COR-L47 (cell line): ENCODE measurements at places on chromosomes 2 and 18.

- no peak for DNase-seq
Measured at GRCh38 chr2:167595839-167596471, 651.4 kb downstream of the STK39 start.

GRCh38 chr2:239212121-239212928 is 188.5 kb downstream of the HDAC4 start:
- no peak for DNase-seq

DNA sequence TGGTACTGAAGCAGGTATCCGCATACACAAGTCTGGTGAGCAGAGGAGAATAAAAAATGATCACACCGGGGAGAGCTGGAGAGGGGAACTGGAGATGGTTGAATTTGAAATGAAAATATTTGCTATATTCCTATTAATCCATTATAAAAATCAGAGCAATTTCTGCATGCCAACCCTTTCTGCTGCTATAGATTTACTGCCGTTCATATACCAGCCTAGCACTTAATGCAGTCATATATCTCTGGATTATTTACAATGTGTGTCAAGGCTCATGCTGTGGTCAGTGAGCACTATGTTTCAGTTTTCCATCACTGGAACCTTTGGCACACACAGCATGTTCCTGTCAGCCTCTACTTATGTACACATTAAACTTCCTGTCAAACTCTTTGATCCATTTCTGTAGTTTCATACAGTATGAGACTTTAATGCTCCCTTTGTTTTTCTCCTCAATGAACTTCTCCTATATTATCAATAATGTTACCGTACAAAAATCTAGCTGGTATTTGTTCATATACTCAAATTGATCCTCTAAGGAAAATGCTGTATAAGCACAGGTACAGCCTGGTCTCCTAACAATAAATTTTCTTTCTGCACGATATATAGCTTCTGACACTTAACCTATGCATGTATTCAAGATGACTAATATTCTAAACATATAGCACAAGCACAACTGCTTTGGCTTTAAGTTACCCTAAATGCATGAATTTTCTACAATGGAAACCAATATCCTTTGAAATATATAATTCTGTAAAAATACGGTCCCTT is 36.7 kb downstream of the FANCL start:
- DNase-seq, result no peak

GRCh38 chr2:26462511-26463243 is 15.2 kb downstream of the OTOF start:
- DNase-seq, result peak; percentile 50

DNA sequence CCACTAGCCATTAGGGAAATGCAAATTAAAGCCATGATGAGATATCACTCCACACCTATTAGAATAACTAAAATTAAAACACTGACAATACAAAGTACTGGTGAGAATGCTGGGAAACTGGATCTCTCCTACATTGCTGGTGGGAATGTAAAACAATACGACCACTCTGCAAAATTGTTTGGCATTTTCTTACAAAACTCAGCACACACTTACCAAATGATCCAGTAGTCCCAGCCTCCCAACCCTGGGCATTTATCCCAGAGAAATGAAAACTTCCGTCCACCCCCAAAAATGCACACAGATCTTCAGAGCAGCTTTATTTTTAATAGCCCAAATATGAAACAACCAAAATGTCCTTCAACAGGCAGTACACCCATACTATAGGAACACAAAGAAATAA is 8.9 kb upstream of the TMSB10 start:
- no peak for DNase-seq

DNA sequence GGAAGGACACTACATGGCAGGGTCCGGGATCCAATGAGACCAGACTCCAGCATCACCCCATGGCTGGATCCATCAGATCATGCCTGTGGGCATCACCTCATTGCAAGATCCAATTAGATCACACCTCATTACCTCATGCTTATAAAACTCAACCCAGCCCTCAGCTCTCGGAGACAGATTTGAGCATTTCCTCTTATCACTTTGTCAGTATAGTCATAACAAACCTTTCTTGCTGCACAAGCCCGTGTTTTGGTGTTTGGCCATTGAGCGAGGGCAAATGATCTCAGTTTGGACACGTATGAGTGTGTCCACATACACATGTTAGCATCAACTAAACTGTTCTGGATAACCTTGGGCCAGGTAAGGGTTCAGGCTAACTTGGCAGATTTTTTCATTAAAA is 58.8 kb downstream of the CCDC195 start:
- no peak for DNase-seq

GRCh38 chr2:182763311-182763912 is 47.4 kb downstream of the DNAJC10 start:
- DNase-seq, result peak; percentile 18

GRCh38 chr2:85937069-85937439 is 48.3 kb upstream of the ST3GAL5 start:
- DNase-seq, result no peak

GRCh38 chr18:42082415-42083234 is 127.6 kb downstream of the PIK3C3 start:
- DNase-seq, result no peak

GRCh38 chr2:194346193-194346592 is 1310.8 kb upstream of the SLC39A10 start:
- DNase-seq, result peak; percentile 53

DNA sequence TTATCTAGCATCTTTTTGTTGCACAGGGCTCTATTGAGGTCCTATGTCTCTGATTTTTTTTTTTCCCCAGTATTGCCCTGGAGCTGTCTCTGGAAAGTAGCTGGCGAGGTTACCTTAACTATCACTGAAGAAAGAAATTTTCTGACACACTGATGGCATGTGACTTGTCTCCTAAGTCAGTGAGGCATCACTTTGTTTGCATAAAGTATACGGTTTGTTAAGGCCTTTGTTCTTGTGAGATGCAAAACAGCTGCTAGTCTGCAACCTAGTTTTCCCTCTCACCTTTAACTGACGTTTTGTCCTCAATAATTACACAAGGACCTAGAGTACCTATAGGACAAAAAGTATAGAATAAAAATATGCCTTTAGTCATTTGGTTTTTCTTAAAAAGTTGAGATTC is 41.8 kb downstream of the UBXN4 start:
- no peak for DNase-seq

DNA sequence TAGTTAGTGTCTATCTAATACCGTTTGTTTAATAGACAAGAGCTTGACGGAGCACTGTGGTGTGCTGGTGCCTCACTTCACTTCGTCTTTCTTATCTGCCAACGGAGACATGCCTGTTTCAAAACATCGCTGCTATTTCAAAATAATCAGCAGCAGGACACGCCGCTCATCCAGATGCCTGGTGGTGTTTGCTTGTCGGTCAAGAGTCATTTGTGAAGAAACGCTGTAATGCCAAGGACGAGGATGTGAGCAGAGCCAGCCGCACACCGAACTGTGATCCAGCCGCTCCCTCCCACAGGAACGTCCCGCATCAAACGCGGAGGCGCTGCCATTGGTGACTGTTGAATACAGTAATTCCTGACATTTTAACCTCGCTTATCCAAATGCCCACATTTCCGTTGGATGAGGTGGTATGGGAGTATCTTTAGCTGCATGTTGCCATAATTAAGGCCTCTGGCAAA is 432.4 kb downstream of the FBXO15 start:
- no peak for DNase-seq

GRCh38 chr2:106113361-106113966 is 80.6 kb downstream of the UXS1 start:
- no peak for DNase-seq

- DNase-seq, result no peak
Measured at GRCh38 chr2:171247741-171248662, 87.3 kb upstream of the TLK1 start.

- DNase-seq, result no peak
Measured at GRCh38 chr2:101617796-101618195, 79.7 kb upstream of the MAP4K4 start.

DNA sequence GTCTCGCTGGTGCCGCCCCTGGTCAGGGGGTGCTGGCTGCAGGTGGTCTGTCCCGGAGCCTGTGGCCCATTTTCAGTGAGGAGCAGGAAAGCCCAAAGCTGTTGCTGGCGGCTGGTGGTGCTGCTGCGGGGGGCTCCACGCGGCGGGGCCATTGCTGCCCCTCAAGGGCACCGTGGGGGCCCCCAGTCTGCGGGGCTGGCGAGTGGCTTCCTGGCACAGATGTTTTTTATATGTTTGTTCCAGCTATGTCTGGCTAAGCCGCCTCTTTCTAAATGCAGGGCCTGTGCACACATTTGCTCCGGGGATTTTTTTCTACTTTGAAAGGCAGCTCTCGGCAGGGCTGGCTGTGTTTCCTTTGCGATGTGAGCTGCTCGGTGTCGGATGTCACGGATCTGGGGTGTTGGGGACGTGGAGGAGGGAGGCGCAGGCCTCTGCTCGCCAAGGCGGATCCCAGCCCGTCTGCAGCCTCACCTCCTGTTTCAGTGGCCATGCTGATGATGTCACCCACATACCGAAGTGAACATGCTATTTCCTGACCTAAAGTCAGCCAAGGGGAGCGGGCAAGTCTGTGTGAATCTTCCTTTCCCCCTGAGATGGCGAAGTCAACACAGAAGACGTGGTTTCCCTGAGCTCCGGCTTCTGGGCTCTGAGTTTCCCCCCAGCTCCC is 112.0 kb upstream of the CTDP1 start:
- DNase-seq, result no peak

GRCh38 chr2:120396013-120396860 is 50.3 kb downstream of the INHBB start:
- peak; percentile 84 for DNase-seq

GRCh38 chr18:12376034-12376753 is 833 bp downstream of the AFG3L2 start:
- DNase-seq, result peak; percentile 60

- DNase-seq, result no peak
Measured at GRCh38 chr2:124478761-124479160, 453.7 kb downstream of the CNTNAP5 start.

- peak; percentile 65 for DNase-seq
Measured at GRCh38 chr2:43131051-43131889, 95.1 kb downstream of the ZFP36L2 start.

DNA sequence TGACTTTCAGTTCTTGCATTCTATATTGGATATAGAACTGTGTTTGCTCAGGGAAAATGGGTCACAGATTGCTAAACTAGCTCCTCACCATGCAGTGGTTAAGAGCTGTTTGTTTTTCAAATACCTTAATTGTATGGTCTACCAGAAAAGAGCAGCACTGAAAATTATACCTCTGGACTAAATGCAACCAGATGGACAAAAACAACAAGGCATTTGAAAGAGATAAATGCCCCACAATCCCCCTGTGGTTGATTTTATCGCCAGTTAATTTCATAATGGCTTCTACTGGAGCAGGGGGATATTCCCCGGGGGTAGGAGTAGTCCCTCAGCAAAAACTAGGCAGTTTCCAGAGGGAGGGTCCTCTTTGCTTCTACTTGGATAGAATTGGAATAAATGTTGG is 267.9 kb upstream of the TNP1 start:
- DNase-seq, result peak; percentile 85

DNA sequence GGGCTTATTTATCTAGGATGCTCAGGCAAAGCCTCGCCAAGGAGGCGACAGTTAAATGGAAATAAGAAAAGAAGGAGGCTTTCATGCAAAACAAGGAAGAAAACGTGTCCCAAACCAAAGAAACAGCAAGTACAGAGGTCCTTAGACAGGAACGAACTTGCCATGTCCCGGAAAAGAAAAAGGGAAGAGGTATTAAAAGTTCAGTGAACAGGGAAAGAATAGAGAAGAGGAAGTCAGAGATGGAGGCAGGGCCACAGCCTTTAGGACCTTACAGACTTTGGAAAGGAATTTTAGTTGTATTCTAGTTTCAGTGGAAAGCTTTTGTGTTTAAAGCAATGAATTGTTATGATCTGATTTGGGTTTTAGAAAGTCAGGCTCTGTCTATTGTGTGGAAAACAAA is 22.1 kb downstream of the IKZF2 start:
- no peak for DNase-seq

- DNase-seq, result no peak
Measured at GRCh38 chr2:24512404-24512803, 21.4 kb downstream of the NCOA1 start.

DNA sequence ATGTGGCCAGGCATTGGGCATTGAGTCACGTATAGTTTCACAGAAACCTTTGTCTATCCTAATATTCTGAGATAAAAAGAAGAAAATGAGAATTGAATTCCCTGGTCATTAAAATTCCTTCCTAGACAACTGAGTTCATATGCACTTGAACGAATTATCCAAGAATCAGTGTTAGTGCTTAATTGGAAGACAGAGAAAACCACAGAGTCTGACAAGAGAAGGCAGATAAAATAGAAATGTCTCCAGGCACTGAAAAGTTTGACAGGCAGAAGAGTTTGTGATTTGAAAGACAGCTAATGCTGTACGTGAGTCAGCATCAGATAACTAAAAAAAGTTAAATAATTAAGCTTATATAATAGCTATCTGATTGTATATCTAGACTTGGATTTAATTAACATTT is 47.7 kb upstream of the TRIB2 start:
- DNase-seq, result no peak

GRCh38 chr2:168137510-168138180 is 109.8 kb downstream of the STK39 start:
- DNase-seq, result no peak

GRCh38 chr2:23568626-23569190 is 183.7 kb downstream of the KLHL29 start:
- DNase-seq, result no peak

GRCh38 chr18:67476585-67476984 is 39.9 kb downstream of the DSEL start:
- DNase-seq, result no peak

- DNase-seq, result no peak
Measured at GRCh38 chr2:106885329-106885728, 638 bp downstream of the ST6GAL2 start.
